ENCODE measurements at places on chromosomes 1 and 21.
A peak's percentile ranks its signal among the peaks of the same experiment; 100 is the strongest.

DNA sequence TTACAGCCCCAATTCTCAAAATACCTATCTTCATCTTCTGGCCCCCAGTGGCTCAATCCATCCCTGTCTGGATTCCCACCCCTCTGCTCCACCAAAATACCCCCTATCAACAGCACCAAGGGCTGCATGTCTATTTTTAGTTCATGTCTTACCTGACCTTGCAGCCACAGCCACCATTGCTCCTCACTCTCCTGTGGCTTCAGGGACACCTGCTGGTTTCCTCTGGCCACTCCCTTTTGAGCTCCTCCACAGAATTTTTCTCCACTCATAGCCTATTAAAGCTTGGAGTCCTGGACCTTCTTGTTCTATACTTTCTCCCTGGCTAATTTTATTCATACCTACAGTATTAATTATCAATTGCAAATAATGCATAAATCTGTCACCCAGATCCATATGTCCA lies 125.3 kb upstream of the NGF start:
- DNase-seq = no peak

- DNase-seq = no peak
Measured at GRCh38 chr1:174174461-174175329, 15.4 kb downstream of the RABGAP1L start.

- DNase-seq = no peak
Measured at GRCh38 chr1:208980605-208981004, 602.9 kb upstream of the CAMK1G start.

DNA sequence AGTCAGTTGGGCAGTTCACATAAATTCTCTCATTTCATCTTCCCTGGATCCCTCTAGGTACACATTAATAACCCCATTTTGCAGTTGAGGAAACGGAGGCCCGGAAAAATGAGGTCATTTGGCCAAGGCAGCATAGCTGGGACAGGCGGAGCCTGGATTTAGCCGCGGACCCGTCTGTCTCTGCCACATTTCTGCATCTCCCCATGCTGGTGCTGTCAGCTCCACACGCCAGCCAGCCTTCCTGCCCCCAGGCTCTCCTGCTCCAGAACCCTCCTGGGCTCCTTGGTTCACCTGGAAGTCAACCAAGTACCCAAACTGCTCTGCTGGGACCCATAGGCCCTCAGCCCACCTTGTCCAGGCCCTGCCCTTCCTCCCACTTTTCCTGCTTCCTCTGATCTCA lies 7.6 kb downstream of the FOXO6 start:
- no peak for DNase-seq

DNA sequence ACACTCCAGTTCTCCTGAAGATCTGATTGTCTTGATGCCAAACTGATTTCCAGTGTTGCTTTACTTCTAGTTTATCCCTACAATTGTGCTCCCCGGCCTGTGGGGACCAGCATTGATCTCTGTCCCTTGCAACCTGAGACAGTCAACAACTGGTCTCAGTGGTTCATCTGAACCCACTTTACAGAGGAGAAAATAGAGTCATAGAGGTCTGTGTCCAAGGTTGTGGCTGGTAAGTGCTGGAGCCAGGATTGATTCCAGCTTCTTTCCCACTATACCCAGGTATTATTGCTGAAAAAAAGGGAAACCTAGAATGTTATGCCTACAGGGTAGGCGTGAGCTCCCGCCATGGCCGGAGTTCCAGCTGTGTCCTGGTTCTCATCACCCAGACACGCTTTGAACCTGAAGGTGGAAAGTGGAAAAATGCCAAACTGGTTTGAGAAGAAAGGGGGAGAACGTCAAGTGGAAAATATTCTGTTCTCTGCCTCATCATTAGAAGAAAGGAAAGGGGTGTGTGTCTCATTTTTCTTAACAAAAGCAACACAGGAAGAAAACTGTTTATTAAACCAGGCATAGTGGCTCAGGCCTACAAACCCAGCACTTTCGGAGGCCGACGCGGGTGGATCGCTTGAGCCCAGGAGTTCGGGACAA lies 60.7 kb upstream of the ITPKB start:
- no peak for DNase-seq

DNA sequence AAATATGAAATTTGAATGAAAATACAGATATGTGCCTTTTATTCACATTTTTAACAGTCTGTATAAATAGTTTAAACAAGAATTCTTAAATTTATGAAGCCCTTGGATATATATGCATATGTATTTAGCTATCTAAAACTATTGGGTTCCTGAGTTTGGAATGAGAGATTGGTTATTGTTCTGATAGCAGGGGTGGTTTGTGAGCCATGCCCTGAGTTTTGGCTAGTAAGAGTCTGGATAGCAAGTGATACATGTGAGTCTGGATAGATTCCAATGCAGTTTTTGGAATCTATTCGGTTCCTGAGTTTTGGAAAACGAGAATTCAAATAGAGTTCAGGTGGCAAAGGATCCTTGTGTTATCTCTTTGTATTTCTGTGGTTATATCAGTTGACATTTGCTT lies 2.8 kb downstream of the MAN1A2 start:
- DNase-seq = no peak

DNA sequence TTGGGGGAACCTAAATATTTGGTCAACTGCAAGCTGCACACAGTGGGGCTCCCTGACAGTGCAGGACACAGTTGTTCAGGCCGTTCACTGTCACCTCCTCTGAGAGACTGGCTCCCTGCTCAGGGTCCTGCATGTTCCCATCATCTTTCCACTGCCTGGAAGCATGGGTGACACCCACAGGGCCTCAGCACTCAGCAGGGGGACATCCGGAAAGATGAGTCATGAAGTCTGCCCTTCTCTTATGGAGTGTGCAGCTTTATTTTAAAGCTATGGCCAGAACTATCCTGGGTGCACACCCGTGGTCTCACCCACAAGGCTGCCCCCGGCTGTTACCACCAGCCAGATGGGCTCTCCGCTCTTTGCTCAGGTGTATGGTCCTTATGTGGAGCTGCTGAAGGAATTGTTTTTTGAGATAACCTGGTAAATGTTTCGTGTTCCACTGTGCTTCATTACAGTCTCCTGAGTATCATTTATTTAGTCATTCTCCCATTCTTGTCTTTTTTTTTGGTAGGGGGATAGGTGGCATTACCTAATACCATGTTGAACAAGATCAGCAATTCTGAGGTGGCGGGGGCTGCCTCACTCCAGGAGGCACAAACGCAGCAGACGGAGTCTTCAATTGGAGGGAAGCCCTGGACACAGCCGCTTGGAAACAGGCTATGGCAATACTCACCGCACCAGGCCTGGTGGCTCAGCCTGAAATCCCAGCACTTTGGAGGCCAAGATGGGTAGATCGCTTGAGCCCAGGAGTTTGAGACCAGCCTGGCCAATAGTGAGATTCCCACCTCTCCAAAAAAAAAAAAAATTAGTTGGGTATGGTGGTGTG lies 14.3 kb downstream of the TRIM11 start:
- no peak for DNase-seq

GRCh38 chr1:61444288-61444687 lies 280.7 kb downstream of the TM2D1 start:
- DNase-seq = no peak

- DNase-seq = no peak
Measured at GRCh38 chr1:213474054-213474453, 423.0 kb downstream of the RPS6KC1 start.

DNA sequence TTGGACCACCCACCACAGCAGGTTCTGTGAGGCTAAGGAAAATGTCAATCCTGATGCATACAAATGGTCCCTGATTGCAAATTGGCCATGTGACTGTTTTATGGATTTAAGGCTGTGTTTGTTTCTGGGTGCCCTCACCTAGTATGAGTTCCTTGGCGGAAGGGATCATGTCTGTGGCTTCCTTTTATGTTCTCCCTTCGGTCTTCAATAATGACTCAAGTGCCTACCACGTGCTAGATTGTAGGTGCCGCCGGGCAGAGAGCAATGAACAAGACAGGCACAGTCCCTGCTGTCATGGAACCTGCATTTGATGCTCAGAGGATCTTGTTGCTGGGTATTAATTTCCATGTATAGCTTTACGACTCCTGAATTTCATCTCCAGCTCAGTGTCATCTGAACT lies 9.8 kb upstream of the VWA5B1 start:
- no peak for DNase-seq

DNA sequence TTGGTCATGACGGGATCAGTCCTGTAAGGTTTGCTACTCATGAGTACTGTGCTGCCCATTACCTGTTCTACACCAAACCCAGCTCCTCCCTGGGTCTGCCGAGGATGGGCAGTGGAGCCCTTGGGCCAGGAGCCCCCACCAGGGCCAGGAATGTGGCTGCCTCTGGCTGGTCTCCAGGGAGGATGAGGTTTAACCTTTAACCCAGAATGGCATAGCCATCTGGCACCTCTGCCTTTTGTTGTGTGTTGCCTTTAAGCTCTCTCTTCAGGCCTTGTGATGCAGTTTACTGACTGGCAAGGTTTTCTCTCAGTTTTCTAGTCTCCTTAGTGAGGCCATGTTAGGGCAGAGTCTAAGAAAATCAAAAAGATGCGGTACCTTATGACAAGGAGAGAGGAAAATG lies 38.6 kb downstream of the SIPA1L2 start:
- DNase-seq = no peak

- peak; percentile 75 for DNase-seq
Measured at GRCh38 chr1:23484253-23485001, 448 bp upstream of the ASAP3 start.

DNA sequence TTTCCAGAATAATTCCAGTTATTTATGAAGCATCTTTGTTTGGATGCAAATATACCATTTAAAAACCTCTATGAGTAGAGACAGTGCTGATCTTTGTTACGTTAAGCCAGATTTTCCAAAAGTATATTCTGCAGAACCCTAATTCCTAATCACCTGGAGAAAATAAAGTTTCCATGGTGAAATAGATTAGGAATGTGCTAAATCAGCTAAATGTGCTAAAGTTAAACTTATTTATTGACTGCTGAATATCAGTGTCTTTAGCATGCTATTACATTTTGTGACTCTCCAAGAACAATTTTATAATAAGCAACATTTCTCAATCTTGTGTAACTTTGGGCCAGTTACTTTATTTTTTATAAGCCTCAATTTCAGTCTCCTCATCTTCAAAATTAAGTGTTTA lies 196.3 kb upstream of the NFIA start:
- no peak for DNase-seq

GRCh38 chr1:218538341-218538740 lies 193.2 kb downstream of the TGFB2 start:
- DNase-seq = no peak

DNA sequence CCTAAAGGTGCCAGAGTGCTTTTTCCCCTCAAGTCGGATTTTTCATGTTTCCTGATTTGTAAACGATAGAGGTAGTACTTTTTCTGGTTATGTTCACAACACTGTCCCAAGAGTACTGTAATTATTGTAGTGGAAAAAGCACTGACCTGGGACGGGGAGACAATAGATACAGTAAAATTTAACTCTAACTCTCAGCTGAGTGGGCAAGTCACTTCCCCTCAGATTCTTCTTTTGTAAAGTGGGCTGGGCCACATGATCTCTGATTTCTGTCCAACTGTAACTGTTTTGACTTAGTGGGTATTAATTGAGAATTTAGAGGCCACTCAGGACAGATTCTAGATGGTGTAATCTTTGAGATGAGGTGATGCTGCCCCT lies 19.1 kb downstream of the MARCKSL1 start:
- DNase-seq = no peak

GRCh38 chr1:160779626-160780397 lies 16.2 kb upstream of the LY9 start:
- DNase-seq = peak; percentile 60

GRCh38 chr1:201614262-201615015 lies 75.5 kb downstream of the NAV1 start:
- DNase-seq = peak; percentile 20

GRCh38 chr1:225834417-225835329 lies 24.7 kb downstream of the EPHX1 start:
- no peak for DNase-seq

DNA sequence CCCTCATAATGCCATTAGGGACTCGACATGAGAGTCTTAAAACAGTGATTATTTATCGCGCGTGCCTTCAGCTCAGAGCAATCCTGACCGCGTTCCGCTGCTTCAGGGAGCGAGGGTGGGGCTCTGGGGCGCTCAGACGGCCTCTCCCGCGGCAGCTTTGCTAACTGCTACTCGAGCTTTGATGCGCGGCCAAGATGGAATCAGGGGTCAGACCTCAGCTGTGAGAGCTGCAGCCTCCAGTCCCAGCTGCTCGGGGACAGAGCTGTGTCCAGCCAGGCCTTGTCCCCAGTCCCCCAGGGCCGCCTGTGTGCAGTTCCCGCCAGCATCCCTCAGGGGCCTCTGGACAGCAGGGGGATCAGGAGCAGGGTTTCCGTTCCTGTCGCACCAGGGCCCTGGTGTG lies 104.6 kb upstream of the TTC34 start:
- no peak for DNase-seq

GRCh38 chr1:64235181-64235580 lies 31.8 kb downstream of the UBE2U start:
- no peak for DNase-seq

- DNase-seq = no peak
Measured at GRCh38 chr21:45805321-45805720, 161.8 kb downstream of the PCBP3 start.

DNA sequence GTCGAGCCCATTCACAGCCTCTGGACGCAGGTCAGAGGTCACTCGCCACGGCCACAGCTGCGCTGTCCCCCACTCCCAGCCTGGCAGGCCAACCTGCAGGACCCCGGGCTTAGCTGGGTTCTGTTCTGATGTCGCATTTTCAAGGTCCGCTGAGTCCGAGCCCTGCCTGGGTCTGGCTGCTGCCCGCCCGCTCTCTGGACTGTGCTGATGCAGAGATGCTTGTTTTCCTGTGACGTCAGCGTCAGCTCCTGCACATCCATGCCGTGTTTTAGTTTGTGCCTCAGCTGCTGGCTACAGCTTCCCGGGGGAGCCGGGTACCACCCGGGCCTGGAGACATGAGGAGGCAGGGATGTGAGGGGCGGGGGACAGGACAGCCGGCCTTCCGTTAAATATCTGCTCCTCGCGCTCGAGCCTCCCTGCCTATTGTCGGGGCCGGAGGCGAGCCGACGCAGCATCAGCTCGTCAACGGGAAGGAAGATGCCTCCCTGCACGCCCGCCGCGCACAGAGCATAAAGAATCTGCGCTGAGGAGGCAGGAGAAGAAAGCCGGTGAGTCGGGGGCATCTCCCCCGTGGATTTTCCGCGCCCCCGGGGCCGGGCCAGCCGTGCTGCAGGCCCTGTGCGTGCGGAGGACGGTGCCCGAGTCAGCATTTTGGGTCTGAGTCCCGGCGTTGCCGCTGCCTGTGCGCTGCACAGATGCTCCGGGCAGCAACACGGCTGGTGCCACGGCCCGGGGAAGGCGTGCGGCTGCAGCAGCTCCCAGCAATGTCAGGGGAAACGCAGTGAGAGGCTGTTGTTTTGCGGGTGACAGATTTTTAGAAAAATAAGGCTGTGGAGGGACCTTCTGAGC lies 23.4 kb downstream of the PRKCZ start:
- DNase-seq = no peak

GRCh38 chr1:1535201-1536018 lies 5.0 kb downstream of the TMEM240 start:
- DNase-seq = no peak

- DNase-seq = no peak
Measured at GRCh38 chr1:30694280-30695175, 28.9 kb downstream of the MATN1 start.

- no peak for DNase-seq
Measured at GRCh38 chr1:23497777-23498439, 13.9 kb upstream of the ASAP3 start.

- DNase-seq = no peak
Measured at GRCh38 chr1:59945790-59946189, 19.2 kb upstream of the CYP2J2 start.

- no peak for DNase-seq
Measured at GRCh38 chr1:161200992-161201835, 953 bp upstream of the NDUFS2 start.

GRCh38 chr1:13583966-13584791 lies 547 bp downstream of the PDPN start:
- DNase-seq = no peak

GRCh38 chr1:4585216-4585615 lies 69.2 kb upstream of the AJAP1 start:
- no peak for DNase-seq

Measured in iPS DF 19.7 (cell line).